ENCODE measurements at places on chromosomes 7 and 10. TPM values are rescaled to one million over a fixed set of nuclear protein-coding genes. Genes with fewer than 3 reads are reported as not detected.

The PPP1R17 gene
- not detected for total RNA-seq

The TLL2 gene
- not detected for total RNA-seq

The KAZALD1 gene
- total RNA-seq: 0.49 TPM

The IDI2 gene
- not detected for total RNA-seq

GRCh38 chr7:129734400-129734799, 122.9 kb downstream of the NRF1 start:
- DNase-seq: no peak

- DNase-seq: no peak
Observed at GRCh38 chr10:73586583-73586984, 4.6 kb downstream of the USP54 start.

GRCh38 chr10:102408728-102409603, 9.6 kb downstream of the PSD start:
- peak; percentile 86 for DNase-seq

DNA sequence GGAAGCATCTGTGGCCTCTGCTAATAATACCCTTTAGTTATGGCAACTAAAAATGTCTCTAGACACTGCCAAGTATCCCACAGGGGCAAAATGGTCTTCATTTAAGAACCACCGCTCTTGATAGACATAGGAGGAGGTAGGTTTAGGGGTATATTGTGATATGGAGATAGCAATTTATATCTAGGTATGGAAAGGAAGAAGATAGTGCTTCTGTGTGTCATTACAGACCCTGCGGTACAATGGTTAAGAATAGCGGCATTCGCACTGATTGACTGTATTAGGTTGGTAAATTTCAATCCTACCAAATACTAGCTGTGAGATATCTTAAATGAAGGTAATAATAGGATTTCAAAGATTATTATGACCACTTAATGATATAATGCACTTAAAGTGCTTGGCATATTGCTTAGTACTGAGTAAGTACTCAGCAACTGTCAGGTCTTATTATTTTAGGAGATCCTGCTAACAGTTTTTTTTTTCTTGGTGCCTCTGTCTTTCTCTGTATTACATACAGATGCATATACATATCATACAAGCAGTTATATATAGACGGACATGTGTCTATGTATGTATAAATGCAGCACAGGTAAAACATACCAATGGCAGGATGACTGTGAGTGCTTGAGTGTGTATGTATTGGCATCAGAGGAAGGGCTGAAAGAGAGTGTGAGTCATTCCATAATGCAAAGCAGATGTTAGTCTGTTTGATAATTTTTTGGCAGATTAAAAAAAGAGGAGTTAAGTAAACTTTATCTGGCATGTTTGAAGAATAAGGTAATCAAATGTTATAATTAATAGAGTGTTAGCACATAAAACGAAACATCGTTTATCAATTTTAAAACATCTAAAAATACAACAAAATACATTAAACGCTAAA, 50.0 kb upstream of the ITGB8 start:
- DNase-seq: no peak

- no peak for DNase-seq
Observed at GRCh38 chr7:71173955-71174354, 42.0 kb downstream of the GALNT17 start.

DNA sequence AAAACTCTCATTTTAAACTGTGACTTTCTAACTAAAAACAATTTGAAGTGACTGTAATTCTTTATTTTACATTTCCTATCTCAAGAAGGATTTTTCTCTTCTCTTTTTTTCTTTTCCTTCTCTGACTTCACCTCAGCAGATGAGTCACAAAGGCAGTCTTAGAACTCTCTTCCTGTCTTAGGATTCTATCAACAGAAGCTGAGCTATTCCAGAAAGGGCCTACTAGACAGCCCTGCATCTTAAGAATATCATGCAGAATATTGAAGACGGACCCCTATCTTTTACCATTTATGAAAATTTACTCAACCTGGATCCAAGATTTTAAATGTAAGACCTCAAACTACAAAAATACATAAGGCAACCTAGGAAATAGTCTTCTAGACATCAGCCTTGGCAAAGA, 365.7 kb upstream of the SEMA3C start:
- DNase-seq: no peak

- DNase-seq: no peak
Observed at GRCh38 chr10:36281831-36282331, 639.8 kb upstream of the FZD8 start.

DNA sequence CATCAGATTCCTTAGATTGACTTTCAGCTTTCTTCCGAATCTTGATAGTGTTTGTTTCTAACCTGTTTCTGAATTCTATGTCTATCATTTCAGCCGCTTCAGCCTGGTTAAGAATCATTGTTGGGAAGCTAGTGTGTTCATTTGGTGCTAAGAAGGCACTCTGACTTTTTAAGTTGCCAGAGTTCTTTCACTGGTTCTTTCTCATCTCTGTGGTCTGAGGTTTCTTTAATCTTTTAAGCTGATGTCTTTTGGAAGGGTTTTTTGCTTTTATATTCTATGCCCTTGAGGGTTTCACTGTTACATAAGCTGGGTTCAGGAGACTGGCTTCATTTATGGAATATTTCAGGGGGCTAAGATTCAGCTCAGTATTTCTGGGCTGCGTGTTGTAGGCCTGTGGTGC, 104.5 kb upstream of the PRSS58 start:
- no peak for DNase-seq
